ENCODE measurements at places on chromosomes 5 and 9.

DNA sequence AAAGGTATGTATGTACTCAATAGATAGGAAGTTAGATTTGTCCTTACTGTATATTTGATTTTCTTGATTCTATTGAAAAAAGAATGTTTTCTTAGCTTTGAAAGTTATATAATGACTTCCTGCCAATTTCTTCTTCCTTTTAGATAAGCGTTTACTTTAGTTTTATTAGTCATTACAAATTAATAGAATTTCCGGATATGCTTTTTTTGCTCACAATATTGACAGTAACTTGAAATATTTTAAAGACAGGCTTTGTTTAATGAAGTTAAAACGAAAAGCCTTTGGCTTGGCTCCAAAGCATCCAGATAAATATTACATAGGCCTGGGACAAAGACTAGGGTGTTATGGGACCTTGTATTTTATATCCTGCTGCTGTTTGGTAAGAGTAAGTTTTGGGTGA, 49.5 kb downstream of the CWC27 start:
- DNase-seq: no peak

DNA sequence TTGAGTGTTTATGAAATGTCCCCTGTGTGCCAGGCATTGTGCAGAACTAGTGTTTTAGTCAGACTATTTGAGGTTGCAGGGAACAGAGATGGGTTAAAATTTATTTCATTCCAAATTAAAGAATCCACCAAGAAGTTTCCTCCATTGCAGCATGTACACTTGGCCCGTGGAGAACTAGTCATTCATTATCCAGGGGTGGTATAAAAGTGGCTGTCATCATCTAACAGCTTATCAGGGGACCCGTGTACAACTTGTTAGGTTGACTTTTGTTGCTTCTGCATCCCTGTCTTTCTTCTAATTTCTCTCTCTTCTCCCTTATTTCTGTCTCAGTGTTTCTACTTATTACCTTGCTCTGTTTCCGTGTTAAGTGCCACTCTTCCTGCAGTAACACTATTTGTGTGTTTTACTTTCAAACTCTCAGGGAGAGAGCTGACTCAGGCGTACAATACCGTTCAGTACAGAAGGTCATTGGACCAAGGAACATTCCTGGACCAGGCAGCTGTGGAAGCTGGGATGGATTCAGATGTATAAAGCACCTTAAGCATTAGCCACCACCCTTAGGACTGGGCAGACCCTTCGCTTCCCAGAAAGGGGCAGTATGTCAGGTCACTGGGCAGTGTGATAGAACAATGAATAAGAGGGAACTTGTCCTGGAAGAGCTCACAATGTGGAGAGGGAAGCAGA, 36.1 kb downstream of the MAP3K1 start:
- peak; percentile 47 for DNase-seq

DNA sequence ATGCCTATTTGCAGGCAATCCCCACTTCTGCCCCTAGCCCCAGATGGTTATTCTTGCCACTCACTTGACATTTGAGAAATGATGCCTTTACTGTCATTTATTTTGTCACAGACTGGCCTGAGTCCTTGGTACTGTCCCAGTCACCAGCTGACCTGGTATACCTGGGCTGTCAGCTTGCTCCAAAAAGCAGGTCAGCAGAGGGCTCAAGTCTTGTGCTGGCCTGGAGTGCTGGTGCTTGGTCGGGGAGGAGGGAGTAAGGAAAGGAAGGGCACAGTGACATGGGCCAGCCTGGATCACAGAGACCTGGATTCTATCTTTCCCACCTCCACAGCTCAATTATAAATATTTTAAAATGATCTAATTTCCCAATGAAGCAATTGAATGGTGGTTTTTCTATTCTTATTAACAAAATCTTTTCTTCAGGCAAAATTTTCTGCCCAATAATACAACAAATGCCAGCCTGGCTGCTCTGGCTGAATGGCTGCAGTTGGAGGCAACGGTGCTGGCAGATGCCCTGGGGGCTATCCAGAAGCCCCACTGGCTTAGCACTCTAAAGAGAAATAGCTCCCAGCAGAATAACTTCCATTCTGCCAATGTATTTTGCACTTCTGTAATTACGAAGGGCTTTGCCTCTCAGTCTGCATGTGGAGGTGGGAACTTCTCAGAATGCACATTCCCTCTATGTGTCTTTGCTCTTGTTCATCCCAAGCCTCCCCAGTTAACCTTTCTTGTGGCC, 160.6 kb downstream of the GADD45G start:
- no peak for DNase-seq

DNA sequence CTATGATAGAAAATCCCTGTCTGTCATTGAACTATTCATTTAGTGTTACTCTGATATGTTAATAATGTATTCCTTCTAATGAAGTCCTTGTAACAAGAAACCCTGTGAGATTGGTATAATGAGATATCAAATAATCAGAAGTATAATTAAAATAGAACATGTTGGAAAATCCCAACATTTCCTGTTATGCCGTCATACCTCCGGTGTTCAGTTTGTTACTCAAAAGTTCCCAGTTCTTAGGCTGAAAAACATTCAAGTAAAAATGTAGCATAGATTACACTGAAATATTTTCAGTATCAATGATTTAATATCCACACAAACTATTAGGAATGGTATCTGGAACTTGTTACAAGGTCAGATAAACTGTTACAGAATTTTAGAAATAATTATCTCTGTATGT, 227.5 kb downstream of the GNA14 start:
- no peak for DNase-seq

- DNase-seq: peak; percentile 72
Measured at GRCh38 chr9:81318571-81318970, 370.8 kb downstream of the TLE1 start.

- DNase-seq: no peak
Measured at GRCh38 chr5:72662305-72662704, 154.2 kb upstream of the TNPO1 start.

DNA sequence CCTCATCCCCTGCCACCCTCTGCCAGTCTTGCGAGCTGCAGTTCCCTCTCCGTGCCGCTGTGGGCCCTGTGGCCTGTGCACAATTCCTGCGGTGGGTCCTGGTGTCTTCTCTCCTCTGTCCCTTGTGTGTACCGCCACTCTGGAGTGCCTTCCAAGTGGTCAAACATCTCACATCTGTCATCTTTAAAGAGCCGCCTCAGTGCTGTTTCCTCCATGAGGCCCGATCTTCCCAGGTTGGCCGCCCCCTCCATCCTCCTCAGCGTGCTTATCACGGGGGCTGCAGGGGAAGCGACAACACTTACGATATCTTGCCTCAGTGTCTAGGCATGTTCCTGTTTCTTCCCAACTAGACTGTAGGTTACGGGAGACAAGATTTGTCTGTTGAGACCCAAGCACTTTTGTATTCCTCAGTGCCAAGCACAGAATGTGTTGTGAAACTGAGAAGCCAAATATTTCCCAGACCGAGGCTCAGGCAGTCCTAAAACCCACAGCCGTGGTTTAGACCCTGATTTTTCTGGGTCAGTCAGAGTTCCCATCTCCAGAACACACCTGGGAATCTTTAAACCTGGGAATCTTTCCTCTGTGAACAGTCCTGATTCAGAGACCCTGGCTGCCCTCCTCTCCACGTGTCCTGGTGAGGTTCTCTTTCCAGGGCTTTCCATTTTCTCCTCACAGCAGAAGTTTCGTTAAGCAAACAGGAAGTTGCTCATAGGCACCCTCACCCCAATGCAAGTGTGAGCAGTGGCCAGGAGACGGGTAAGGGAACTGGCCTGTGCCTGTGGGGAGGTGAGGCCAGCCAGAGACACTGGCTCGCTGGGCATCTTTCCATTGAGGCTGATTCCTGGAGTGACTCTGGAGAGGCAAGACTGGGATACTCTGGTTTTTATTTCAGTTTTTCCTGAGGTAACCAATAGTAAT, 28.8 kb downstream of the SLC46A2 start:
- peak; percentile 67 for DNase-seq

DNA sequence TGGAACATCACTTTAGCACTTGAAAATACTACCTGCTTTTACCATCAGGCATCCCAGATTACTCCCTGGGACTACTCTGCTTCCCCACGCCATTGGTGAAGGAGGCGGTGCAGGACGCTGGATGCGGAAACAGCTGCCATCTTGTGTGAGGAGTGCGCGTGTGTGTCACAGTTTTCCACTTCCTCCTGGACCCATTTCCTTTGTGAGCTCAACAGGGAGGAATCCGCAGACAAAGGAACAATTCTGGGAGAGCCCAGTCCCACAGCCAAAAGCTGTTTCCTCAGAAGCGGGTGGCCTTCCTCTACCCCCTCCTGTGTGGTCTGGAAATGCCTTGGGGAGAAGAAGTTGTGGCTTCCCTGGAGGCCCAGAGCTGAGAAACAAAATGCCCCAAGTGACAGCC, 16.8 kb downstream of the AFAP1L1 start:
- DNase-seq: no peak

DNA sequence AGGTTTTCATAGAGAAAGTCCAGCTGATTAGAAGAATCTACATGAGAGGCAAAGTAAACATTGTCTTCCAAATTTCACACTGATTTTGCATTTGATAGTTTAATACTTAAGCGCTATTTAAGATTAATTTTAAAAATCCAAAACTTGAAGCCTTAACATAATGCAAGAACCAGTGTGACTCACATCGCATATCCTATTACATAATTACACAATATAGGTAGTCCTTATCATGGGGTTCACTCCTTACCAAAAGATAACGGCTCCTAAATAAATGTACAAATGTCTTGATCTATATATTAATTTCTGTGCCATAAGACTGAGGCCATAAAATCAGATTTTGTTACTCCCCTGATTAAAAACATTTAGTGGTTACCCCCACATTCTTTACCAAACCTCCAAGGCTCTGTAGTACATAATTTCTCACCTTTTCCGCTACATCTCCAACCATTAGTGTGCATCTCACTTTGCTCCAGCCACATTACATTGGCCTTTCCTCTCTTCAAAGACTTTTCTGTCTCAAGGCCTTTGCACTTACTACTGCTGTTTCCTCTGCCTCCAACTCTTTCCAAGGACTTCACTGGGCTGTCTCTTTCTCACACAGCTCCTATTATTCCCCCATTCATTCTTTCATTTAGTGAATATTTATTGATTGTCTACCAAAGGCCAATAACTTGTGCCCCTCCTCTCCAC, 1.0 kb downstream of the RIOK2 start:
- DNase-seq: peak; percentile 50

DNA sequence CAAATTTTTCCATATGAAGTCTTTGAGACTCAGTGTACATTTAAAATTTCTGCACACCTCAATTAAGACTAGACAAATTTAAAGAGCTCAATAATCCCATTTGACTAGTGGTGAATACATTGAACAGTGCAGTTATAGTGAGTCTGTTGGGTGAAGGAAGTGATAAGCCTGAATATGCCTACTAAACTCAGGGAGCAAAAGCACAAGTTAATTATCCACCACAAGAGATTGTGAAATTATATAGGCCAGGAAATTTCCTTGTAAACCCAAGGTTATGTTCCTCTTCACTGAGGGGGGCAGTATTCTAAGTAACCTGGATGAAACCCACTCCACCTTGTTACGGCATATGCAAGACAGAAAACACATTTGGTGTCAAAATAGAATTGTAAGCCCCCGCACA, 612.9 kb upstream of the DAB2 start:
- DNase-seq: no peak

DNA sequence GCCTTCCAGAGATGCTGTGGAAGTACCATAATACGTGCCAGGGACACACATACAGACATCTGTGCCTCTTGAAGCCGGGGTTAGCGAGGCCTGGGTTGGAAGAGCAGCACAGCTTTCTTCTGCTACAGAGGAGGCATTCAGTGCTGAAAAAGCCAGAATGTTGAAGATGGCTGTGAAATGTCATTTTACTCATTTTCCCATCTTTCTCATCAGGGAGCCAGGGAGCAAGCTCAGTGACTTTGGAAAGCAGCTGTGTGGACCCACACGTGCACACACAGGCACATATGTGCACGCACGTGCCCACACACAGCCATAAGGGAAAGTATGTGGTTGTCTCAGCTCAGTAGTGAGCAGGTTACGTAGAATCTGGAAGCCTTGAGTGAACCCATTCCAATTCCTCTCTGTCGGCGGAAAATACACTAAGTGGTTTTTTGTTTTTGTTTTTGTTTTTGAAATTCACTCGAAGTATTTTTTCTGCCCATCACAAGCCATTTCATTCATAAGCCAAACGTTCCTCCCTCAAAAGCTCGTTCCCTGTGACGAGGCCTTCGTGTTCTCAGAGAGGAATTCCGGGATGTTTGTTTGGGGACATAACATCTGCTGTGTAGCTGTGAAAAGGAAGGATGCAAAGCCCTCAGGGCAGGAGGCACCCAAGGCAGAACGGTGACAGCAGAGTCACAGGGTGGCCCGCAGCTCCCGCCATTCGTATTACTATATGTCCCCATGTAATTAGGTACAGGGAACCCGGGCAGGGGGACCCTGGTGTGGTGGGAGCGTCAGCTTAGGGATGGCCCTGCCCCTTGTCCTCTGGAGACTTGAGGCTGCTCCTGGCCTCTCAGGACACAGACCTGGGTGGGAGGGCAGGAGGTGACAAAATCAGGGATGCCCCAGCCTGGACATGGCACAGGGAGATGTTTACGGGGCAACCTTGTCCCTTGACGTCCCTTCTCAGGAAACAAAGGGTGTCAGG, 29.0 kb upstream of the ANKRD33B start:
- no peak for DNase-seq

DNA sequence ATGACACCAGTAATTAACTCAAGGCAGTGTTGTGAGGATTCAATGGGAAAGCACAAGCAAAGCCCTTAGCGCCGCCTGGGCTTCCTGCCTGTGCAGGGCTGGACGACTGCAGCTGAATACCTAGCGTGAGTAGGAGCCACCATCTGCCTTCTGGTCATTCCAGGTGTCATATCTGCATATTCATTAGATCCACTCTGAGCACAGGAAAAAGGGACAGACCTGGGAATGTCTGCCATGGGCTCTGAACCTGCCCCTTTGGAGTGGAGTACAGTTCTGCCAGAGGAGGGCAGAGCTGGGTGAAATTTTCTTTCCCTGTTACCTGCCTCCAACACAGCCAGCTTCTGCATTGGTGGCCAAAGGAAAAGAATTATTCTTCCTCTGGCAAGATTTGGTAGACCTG, 298.8 kb downstream of the NSG2 start:
- DNase-seq: no peak

- no peak for DNase-seq
Measured at GRCh38 chr9:128715436-128715750, 8.5 kb downstream of the ZDHHC12 start.

DNA sequence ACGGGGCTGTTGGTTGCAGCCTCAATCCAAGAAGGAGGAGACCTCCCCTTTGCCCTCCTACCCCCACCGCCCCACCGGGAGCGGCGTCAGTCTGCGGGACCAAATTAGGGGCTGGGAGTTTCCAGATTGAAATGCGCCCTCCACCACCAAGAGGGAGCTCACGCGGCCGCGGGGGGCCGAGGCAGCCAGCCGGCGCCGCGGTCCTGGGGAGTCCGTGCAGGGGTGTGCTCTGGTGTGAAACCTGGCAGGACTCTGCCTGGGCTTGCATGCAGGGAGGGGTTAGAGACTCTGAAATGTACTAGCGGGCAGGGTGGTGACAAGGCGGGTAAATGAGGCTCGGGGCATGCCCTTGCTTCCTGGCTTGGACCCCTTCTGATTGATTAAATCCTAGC, 989 bp upstream of the FBN2 start:
- no peak for DNase-seq

- no peak for DNase-seq
Measured at GRCh38 chr5:40911266-40911665, 2.0 kb downstream of the C7 start.
